ENCODE measurements at places on chromosomes 6 and 20.

DNA sequence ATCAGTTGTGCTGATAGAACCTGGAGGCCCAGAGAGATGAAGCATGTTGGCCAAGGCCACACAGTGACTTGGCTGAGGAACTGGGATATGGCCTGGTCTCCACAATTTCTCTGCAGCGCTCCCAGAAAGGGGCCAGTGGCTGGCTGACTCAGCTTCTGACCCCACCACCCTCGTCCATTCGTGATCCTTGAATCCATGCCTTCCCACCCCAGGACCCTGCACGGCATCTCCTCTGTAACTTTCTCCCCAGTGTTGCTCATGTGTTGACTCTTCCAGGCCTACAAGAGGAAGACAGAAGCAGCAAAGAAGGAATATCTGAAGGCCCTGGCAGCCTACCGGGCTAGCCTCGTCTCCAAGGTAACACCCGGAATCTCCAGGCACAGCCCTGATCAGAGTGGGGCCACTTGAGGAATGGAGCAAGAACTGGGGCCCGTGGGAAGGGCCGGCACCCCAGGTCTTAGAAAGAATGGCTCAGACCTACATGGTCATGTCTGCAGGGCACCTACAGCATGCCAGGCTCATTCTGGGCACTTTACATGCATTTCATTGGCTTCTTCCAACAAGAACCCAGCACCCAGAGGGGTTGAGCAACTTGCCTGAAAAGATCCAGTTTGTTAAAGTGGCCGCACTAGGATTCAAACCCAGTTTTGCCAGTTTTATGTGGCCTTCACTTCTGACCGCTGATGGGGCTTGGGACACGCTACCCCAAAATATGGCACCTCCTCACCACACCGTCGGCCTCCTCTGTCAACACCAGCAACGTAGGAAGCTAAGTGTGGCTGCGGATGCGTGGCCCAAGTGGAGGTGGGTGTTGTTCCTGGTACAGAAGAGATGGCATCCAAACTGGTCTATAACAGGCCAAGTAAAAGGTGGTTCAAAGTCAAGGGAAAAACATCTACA, 122.2 kb downstream of the JPH2 start:
- DNase-seq = no peak

DNA sequence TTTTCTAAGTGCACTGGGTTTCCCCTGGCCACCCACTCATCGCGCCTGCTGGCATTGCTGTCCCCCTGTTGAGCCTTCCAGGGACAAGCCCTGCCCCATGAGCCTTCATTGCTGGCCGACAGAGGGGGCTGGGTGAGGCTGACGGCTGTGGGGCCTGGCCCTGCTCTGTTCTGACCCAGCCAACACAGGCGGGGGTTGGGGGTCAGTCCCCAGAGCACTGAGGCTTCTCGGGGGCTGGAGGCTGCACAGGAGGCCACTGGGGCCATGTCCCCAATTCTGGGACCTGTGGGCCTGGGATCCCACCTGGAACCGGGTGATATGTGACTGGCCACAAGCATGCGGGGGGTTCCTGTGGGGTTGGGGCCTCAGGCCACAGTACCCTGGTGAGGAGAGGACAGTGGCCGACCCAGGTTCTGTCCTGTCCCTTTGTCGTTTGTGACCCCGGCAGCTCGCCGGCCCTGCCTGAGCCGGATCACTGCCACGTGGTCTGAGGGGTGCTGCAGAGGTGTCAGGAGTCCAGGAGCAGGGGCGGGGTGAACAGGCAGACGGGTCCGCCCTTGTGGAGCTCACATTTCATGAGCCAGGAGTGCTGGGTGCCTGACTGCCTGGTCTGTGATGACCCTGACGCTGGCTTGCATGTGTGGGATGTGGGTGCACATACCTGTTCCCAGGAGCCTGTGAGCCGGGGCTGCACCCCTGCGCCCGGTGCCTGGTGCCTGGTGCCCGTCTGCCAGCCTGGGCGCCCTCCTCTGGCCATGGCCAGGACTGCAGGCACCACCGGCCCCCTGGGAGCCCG, 2.1 kb upstream of the COL20A1 start:
- peak; percentile 33 for DNase-seq

DNA sequence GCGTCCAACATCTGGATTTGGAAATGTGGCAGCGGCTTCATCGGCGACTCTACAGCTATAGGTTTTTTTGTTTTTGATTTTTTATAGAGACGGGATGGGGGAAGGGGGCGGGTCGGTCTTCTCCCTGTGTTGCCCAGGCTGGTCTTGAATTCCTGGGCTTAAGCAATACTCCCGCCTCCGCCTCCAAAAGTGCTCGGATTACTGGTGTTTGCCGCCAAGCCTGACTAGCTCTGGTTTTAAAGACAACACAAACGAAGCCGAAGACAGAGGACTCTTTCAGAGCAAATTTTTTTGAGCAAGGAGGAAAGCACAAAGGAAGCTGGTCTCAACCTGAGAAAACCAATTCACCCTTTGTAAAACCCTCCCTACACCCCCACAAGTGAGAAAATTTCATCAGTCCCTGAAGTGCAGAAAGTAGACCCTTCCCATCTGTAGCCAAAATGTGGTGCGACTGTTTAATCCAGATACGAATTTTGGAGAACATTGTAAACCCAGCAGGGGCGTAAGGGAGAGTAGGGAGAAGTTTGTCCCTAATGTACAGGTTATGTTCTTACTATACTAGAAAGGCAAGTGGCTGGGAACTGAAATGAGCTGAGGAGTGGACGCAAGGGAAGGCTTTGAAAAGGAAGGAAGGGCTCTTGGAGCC, 185.9 kb downstream of the TRIM27 start:
- DNase-seq = no peak

DNA sequence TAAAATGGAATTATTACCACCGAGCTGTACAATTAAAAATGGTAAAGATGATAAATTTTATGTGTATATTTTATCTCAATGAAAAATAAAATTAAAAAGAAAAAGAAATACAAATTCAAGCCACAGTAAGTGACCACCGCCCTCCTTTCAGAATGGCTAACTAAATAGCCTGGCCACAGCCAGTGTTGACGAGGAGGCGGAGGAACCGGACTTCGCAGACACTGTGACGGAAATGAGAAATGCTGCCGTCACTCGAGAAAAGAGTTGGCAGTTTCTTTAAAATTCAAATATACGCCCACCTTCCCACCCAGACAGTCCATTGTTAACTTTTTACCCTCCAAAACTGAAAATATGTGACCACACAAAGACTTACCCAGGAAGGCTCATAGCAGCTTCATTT, 50.0 kb downstream of the FOXF2 start:
- no peak for DNase-seq

- DNase-seq = no peak
Measured at GRCh38 chr20:5753814-5754213, 3.6 kb downstream of the SHLD1 start.

GRCh38 chr6:87154993-87155841, at the start of gene ZNF292:
TSS of gene ZNF292 (plus strand) at chr6:87155565. CDS start at chr6:87155592, 27 bp downstream.
- DNase-seq = peak; percentile 98

DNA sequence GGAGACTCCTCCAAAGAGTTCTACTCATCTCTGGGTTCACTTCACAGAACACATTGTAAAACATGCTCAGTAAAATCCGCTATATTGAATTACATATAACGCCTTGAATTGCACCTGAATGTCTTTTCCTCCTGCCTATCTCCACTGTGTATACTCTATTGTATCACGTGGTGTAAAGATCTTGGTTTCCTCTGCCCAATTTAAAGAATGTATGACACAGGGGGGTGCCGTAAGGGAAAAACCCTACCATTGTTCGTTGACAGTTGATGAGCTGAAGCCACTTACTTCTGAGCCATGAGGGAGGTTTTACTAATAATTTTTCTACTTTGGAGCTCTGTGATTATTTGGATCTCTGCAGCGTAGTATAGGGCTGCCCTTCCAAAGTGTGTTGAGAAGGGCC, 6.0 kb downstream of the ASF1A start:
- no peak for DNase-seq

GRCh38 chr6:52574709-52575501, 2.0 kb downstream of the TRAM2 start:
- DNase-seq = no peak

DNA sequence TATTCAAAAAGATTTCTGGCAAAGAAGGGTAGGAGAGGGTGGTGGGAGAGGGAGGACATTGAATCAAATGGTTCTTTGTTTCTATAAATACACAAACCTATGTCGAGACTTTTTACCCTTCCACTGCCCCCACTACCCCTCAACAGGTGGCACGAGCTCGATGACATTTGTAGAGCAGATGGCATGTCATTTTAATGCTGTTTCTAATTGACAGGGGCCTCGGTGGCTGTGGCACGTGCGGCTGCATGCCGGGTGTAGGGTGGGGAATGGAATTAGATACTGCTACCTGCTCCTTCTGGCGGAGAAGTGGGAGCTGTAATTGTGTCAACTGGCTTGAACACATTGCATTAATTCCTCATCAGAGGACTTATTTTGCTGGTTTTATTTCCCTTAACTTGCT, 29.1 kb upstream of the SASH1 start:
- DNase-seq = peak; percentile 6

DNA sequence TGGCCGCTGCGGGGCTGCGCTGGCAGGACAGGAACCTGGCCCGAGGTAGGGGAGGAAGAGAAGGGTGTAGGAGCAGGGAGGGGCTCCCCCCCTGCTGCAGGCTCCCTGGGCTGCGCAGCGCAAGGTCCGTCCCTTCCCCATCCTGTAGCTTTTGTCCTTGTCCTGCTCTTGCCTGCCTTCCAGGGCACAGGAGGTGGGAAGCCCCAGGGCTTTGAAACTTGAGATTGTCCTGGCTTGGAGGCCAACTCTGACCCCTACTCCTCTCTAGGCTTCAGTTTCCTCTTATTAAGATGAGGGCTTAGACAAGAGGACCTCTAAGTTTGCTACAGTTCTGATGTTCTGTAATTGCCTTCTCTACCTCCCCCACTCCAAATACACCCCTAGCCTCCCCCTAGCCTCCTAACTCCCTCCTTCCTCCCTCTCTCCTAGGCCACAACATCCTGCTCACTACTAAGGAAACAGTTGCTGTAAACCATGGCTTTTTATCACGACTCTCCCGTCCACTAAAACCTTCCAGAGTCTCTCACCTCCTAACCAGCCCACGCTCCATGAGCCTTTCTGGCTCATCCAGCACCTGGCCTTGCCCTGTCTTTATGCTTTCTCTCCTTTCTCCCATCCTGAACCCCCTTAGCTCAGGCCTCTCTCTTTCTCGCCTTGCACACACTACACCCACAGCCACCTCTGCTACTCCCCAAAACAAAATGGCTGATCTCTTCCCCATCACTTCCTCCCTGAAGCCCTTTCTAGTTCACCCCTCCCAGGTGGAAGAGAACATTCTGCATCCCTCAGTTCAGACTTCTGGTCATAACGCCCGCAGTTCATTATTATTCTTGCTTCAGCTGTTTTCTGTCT, 10.2 kb downstream of the UNC5CL start:
- DNase-seq = no peak

GRCh38 chr6:57172136-57173055, at the start of gene BAG2:
TSS of gene BAG2 (plus strand) at chr6:57172326. CDS start at chr6:57172698, 372 bp downstream.
- DNase-seq = peak; percentile 85

- no peak for DNase-seq
Measured at GRCh38 chr20:46694484-46694883, 5.2 kb upstream of the TP53RK start.

GRCh38 chr6:2733324-2733723, 17.4 kb downstream of the MYLK4 start:
- no peak for DNase-seq

DNA sequence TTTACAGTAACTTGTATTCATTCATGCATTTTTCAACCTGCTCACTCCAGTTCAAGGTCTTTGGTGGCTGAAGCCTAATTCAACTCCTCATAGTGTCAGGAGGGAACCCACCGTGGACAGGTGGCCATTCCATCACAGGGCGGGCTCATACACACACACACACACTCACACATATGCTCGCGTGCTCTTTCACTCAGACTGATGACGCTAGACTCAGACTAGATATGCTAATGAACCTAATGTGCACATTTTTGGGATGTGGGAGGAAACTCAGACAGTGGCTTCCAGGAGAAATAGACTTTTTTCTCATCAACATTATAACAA, 56.7 kb downstream of the TRIM27 start:
- DNase-seq = no peak

- DNase-seq = no peak
Measured at GRCh38 chr6:117072781-117073180, 192.6 kb upstream of the VGLL2 start.

DNA sequence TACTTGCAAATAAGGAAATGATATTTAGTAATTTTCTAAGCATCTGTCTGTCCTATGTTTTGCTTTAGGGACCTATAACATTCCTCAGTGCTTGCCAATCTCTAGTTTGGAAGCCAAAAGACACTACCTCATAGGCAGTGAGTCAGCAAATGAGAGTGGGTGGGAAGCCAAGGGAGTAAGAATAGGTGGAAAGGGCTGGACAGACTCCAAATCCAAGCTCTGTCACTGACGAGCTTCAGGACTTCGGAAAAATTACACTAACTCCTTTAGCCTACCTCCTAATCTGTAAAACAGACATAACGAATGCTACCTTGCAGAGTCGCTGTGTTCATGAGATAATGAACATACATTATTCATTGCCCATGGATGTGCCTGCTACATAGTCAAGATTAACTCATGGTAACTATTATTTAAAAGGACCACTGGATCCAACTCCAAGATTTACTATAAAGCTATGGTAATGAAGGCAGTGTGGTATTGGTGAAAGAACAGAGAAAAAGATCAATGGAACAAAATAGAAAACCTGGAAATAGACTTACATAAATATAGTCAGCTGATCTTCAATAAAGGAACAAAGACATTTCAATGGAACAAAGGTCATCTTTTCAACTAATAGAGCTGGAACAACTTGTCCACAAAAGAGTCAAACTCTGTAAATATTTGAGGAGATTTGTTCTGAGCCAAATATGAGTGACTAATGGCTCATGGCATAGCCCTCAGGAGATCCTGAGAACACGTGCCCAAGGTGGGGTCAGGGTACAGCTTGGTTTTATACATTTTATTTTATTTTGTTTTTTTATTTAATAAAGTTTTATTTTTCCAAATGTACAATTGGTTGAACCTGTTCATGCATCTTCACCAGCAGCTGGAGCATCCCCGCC, 64.1 kb downstream of the FAM50B start:
- peak; percentile 9 for DNase-seq

GRCh38 chr6:154206141-154206540, 150.5 kb downstream of the IPCEF1 start:
- DNase-seq = no peak

DNA sequence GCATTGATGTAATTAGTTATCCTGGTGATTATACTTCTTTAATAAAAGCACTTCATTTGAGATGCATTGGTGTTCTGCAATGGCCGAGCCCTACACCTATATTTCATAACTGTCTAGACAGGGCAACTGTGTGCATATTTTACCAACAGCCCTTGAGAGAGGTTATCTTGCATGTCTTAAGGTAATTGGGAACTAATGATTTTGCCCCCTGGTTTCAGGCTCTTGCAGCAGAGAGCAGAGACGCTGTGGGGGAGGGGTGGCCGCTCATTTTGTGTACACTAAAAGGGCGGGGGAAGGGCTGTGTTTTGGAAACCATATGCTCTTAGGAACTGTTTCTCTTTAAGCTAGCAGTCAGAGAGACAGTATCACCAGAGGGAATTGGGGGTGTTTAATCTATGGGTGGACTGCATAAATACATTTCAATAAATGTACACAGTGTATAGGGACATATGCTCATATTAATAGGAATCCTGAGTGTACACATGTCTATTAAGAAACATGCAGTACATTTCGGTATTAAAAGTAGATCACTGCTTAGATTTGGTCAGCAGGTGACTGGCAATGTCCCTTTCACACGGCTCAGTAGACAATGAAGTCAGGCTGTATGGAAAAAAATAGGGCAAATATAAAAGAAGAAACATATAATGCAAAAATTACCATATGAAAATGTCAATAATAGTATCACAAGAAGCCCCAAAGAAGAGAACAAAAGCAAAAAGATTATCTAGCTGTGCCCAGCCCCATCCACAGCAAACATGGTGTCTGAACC, 402.9 kb upstream of the CITED2 start:
- no peak for DNase-seq

GRCh38 chr20:5510446-5510845, 193.7 kb upstream of the PROKR2 start:
- no peak for DNase-seq

Data from NCI-H1105 treated with DMSO at 0.1 percent for 48 hours (cell line).